Anterior cingulate cortex (tissue), 58 donors: ENCODE measurements at places on chromosomes 2 and 18.

DNA sequence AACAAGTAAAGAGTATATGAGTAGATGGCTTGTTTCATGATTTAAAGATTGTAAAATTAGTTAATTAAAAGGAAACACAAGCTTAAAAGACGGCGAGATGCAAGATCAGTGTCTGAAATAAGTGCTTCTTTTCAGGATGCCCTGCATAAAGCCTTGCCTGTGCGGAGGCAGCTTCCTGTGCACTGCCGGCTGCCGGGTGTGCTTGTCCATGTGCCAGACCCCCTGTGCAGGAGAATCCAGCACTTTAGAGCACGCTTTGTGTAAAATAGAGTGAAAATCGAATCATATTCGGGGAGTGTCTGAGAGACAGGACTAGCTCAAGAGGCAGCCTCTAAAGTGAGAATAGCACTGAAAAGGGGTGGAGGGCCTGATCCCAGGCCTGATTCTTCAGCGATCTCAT is 154.7 kb downstream of the CHST9 start:
- no peak for DNase-seq

DNA sequence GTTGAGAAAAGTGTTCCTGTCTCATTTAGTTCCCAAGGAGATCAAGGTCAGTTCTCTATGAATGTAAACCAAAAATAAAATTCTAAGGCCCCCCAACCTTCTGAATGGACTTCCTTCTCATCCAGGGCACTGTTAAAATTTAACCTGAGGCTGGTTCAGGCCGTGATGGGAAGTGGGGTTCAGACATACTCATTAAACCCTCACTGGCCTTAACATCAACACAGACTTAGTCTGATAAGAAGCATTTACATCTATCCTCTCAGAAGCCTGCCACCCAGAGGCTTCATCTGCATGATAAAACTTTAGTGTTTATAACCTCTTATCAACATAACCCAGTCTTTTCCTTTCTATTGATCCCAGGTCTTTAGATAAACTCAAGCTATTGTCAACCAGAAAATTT is 22.4 kb downstream of the ITSN2 start:
- no peak for DNase-seq

- DNase-seq, result no peak
Measured at GRCh38 chr2:126720638-126721037, 64.7 kb downstream of the GYPC start.

DNA sequence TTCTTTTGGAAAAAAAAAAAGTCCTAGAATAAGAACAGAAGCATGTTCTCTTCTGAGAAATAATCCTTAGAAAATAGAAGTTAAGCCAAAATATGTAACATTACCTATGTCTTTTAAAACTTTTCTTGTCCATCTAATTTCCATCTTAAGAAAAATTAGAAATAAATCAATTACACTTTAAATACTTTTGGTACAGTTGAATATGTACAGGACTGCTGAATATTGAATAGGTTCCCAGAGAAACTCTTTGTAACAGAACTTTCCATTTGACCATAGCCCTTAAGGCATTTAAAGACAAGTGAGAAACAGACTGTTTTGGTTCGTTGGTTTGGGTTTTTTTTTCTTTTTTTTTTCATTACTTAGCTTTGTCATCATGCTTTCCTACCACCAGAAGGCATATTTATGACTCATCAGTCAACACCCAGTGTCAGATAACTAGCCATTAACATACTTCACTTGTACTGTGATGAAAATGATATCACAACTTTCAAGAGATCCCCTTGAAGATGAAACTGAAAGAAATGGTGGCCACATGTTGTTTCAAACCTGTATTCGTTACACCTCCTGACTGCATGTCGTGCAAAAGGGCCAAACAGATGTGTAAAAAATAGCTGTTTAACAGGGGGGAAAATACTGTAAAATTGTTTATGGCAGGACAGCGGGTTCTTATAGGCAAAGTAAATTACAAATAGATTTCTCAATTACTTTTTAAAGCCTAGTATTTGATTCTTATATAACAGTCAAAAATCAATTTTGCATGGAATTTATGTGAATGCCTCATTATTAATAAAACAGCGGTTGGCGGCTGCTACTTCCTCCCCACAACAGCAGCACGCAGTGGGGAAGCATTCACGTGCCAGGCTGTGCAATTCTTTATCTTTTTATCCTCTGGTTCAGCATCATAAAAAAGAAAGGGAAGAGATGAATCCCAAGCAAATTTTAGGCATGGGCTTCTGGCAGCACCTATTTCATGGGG is 280.7 kb upstream of the HNRNPA3 start:
- DNase-seq, result no peak

DNA sequence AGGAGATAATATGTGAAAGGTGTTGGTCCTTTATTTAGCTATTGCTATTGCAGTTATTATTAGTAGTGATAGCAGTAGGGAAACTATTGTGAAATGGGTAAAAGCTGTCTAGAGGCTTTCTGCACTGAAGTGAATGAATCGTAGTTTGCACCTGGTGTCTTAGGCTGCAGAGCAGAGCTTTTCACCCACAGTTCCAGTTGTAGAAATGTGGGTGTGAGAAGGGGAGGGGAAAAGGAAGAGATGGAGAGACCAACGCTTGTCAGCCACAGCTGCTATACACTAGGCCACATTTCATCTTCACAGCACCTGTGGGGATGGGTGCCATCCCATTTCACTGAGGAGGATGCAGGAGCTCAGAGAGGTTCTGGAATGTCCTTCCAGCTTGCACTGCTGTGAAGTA is 50.0 kb downstream of the TRPM8 start:
- no peak for DNase-seq

- no peak for DNase-seq
Measured at GRCh38 chr2:179106342-179106675, 56.4 kb upstream of the CCDC141 start.

DNA sequence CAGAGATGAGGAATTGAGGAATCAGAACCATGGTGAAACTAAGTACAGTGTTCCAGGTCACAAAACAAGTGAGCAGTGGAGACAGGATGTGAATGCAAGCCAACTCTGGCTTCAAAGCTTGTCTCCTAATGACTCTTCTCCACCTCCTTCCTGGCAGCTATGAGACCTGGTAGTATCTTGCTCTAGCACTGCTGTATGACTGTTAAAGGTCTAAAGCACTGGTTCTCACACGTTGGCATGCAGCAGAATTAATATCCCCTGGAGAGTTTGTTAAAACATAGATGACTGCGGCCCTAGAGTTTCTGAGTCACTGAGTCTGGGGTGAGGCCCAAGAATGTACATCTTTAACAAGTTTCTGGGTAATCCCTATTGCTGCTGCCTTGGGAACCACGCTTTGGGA is 63.3 kb downstream of the SUCLG1 start:
- no peak for DNase-seq

DNA sequence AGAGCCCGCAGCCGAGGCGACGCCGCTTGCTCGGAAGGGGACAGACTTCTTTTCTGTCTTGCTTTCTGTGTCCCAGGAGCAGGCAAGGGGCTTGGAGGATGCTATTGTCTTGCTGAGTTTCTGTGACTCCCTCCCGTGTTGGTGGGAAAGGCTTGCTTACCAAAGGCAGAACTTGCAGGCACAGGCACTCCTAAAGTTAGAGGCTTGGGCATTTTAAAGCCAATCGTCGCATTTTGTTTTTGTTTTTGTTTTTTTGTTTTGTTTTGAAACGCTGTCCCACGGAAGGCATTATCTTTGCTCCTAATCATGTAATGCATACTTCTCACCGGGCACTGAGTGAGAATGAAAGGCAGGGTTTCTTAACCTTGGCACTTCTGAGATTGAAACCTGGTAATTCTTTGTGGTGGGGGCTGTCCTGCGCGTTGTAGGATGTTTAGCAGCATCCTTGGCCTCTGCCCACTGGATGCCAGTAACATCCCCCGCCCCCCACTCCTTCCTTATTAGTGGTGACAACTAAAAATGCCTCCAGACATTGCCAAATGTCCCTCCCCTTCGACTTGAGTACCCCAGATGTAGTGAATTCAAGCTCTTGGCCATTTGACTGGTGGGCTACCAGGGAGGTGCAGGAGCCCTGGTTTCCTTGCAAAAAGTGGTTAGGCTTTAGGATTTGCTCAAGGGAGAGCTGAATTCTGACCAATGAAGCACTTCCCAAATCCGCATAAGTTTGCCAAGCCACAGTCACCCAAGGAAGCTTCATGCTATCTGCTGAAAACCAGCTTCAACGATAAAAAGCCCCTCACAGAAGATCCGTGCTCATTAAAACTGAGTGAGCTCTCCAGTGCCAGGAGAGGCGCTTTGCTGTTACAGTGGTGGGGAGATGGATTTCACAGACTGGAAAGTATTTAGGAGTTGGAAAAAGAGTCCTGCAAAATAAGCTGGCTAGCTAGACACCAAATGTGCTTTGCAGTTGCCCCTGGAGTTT is 1.2 kb downstream of the ANTXR1 start:
- no peak for DNase-seq

GRCh38 chr2:144468823-144469595 is 50.9 kb downstream of the ZEB2 start:
- DNase-seq, result no peak

DNA sequence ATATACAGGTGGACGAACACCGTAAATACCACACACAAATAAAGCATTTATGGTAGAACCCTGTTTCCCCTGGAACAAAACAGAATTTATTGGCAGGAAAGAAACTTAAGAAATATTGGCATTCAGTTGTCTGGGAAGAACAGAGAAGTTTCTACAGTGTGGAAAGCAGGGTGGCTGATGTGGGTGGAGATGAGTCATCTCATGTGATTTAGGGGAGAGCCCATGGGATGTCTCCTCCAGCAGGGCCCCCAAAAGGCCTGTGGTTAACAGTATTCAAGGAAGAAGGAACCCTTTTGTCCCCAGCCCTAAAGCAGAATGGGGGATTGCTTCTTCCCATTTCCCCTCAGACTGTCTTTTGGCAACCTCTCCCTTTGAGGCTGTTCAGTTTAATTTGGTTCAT is 24.2 kb downstream of the SIX3 start:
- no peak for DNase-seq

- no peak for DNase-seq
Measured at GRCh38 chr2:102790091-102790455, 28.2 kb downstream of the TMEM182 start.

- DNase-seq, result no peak
Measured at GRCh38 chr2:207185372-207185771, 19.6 kb upstream of the KLF7 start.

- no peak for DNase-seq
Measured at GRCh38 chr18:40983835-40984234, 971.2 kb upstream of the PIK3C3 start.

DNA sequence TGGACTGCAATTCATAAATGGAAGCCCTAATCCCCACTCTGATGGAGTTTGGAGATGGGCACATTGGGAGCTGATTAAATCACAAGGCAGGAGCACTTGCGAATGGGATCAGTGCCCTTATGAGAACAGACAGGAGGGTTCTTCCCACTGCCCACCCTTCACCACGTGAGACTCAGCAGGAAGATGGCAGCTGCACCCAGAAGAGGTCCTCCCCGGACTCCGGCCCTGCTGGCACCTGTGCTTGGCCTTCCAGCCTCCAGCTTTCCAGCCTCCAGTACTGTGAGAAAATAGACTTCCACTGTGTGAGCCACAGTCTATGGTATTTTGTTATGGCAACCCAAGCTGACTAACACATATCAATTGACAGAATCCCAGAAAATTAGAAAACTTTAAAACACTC is 267.6 kb upstream of the SALL3 start:
- no peak for DNase-seq

DNA sequence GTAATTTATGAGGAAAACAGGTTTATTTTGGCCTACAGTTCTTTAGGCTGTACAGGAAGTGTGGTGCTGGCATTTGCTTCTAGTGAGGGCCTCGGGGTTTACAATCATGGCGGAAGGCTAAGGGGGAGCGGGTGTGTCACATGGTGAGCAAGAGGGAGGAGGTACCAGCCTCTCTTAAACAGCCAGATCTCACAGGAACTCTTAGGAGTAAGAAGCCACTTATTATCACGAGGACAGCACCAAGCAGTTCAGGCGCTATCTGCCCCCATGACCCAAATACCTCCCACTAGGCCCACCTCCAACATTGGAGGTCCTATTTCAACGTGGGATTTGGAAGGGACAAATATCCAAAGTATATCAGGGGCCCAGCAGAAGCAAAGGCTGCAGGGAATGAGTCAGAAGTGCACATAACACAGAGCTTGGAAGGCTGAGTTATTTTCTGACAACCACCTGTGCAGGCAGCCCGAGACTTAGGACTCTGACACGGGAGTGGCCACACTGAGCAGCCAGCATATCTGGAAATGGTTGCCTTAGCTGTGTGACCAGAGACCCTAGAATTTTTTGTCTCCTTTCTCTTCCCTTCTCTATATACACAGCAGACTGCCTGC is 170.9 kb downstream of the PRPF40A start:
- DNase-seq, result no peak

- DNase-seq, result no peak
Measured at GRCh38 chr2:161999321-161999720, 74.7 kb downstream of the DPP4 start.

- no peak for DNase-seq
Measured at GRCh38 chr18:23702606-23703005, 13.4 kb downstream of the LAMA3 start.

GRCh38 chr18:54702686-54703085 is 111.6 kb downstream of the DYNAP start:
- DNase-seq, result no peak

- no peak for DNase-seq
Measured at GRCh38 chr2:84969511-84970209, 1.3 kb upstream of the KCMF1 start.

DNA sequence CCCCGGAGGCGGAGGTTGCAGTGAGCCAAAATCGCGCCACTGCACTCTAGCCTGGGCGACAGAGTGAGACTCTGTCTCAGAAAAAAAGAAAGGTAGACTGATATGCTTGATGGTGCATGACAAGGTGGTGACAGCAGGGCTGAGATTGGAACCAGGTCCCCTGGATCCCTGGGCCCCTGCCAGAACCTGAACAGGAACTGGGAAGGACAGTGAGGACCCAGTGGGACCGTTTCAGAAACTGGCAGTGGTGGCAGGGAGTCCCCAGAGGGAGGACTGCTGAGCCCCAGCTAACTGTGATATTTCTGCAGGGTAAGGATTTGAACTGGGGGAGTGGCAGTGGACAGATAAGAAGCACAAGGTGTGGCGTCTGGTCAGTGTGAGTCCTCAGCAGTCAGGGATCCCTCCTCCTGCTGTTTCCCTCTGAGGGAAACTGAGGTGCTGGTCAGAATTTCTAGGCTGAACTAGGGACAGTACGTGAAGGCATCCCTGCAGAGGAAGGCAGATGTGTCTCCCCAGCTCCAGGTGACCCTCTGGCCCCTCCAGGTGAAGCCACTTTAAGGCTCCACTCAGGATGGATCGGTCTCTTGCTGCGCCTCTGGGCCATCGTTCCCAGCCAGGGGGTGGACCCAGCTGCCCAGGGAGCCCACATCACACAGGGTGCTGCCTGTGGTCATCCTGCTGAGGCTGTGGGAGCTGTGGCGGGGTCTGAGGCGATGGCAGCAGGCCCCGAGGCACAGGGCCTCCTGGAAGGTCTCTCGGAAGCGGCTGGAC is 5.6 kb downstream of the NMUR1 start:
- DNase-seq, result no peak

- DNase-seq, result no peak
Measured at GRCh38 chr2:152472481-152472887, 137.5 kb downstream of the FMNL2 start.

DNA sequence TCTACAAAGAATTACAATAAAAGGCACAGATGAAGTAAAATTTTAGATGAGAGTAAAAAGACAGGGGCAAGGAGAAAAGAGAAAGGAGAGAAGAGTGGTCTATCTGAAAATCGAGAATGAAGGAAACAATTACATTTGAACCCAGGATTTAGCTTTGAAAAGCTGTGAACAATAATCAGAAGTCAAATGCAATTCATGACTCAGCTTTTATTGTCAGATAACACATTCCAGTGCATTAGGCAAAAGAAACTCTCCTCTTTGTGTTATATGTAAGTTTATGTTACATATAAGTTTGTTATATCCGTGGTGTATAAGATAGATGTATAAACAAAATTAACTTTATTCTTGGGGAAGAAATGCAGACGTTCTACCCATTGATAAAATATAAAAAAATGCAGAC is 284.5 kb downstream of the GBX2 start:
- DNase-seq, result no peak
